ENCODE measurements at places on chromosomes 6 and 20.

- DNase-seq, result no peak
Measured at GRCh38 chr6:34551720-34552119, 4.4 kb downstream of the SPDEF start.

DNA sequence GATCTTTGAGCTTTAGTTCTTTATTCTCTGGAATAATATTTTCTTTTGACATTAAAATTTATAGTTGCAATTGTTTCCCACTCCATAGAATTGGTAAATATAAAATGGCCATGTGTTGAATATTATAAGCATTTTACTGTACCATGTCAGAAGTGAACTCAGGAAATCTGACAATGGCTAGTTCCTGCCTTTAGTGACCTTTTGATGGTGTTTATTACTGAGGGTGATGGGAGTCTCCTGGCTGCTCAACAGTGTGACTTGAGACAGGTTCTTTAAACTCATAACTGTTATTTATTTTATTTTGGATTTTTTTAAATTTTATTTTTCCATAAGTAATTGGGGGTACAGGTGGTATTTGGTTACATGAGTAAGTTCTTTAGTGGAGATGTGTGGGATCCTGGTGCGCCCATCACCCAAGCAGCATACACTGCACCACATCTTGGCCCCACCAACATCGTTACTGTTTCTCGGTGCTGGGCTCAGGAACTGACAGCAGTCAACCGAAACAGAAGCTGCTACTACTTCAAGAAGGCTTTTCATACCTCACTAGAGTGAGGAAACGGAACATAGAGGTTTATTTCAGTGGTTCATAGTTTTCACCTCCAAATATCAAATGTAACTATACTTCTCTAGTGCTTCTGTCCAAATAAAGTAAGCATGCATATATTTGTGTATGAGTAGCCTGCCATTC is 90.4 kb downstream of the PLEKHG1 start:
- DNase-seq, result no peak

DNA sequence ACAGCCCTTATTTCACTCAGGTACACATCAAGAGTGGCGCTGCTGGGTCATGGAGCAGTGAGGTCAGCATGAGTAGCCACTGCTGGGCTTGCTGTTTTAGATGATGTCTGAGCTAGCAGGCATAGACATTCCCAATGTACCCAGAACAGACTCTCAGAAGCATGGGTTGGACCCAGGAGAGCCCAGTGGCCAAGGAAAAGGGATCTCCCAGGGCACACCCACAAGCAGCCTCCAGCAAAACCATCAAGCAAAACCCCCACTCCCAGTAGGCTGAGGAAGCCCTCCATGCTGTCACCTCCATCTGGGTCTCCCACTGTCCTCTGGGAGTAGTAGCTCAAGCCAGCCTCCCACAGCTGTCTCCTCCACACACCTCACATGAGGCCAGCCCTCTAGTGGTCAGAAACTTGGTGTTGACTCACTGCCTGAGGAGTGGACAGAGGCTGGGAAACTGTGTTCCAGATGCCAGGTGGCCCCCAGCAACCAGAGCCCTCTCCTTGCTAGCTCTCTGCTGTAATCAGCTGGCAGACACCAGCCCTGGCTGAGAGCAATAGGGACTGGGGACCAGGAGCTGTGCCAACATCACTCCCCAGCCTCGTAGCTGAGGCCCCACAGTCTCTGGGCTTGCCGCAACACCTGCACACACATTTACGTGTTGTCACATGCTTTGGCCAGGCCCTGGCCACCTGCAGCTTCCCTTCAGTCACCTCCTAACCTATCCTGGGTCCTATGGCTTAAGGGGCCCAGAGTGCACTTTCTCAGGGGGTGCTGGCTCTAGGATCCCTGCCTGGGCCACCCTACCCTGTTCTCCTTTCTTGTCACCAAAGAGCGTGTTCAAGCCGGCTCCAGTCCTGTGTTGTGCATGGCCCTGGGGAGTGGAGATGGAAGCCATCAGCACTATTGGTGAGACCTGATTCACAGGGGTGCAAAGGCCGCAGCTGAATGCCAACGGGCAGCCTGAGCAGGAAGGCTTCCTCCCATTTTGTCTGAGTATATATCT is 1.9 kb upstream of the AP5S1 start:
- peak; percentile 64 for DNase-seq

- DNase-seq, result no peak
Measured at GRCh38 chr20:57428324-57429158, 37.3 kb downstream of the RBM38 start.

GRCh38 chr6:165800337-165800736 is 137.3 kb upstream of the PDE10A start:
- DNase-seq, result no peak

- peak; percentile 83 for DNase-seq
Measured at GRCh38 chr20:50267041-50267865, 76.6 kb downstream of the CEBPB start.

- DNase-seq, result no peak
Measured at GRCh38 chr6:135546680-135547418, 49.3 kb upstream of the AHI1 start.

DNA sequence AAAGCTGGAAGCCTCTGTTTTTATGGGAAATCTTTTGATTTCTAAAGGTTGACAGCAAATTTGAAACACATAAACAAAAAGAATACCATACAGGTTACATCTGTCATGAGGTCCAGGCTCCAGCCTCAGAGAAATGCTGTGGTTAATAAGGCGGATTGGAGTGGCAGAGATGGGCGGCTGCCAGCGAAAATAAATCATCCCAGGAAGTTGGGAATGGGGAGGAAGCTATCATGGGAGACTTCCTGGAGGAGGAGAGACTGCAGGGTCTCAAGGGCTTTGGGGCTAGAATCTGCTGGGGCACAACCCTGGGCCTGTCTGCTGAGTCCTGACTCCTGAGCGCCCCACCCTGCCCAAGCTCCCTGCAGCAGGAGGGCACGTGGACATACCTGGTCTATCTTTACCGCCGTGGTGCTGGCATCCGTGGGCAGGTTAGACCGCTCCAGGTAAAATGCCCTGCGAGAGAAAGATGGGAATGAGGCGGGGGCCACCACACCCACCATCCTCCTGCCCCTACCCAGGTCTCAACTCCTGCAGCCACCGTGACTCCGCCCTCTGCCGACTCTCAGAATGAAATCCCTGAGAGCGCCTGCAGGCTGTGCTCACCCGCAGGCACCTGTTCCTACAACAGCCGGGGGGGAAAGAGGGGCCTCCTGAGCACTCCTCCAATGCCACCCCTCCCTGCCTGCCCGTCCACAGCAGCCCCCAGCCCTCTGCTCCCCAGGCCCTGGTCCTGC is 197.3 kb downstream of the PREX1 start:
- DNase-seq, result no peak

DNA sequence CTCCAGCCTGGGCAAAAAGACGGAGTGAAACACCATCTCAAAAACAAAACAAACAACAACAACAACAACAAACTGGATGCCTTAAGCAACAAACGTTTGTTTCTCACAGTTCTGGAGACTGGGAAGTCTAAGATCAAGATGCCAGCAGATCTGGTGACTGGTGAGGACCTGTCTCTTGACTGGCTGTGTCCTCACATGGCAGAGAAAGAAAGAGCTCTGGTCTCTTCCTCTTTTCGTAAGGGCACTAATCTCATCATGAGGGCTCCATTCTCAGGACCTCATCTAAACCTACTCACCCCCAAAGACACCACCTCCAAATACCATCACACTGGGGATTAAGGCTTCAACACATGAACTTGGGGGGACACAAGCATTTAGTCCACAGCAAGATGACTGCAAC is 13.5 kb upstream of the GFOD1 start:
- no peak for DNase-seq

DNA sequence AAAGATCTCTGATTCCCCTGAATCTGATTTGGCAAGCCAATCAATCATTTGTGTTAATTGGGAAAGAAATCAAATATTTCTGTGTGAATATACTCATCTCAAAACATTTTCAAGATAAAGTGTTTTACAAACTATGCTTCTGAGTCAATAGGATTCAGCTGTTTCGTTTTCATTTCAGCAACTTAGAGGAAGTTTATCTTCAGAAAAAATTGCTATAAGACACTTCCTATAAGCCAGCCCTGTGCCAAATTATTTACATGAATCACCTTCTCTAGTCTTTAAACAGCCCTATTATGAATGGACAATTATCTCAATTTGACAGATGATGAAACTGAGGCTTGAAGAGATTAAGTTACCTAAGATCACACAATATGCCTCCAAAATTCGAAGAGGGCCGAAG is 10.9 kb downstream of the DEFB129 start:
- no peak for DNase-seq

- DNase-seq, result no peak
Measured at GRCh38 chr6:166338854-166339253, 3.5 kb downstream of the SFT2D1 start.

- no peak for DNase-seq
Measured at GRCh38 chr6:123489589-123489988, 147.2 kb downstream of the TRDN start.

DNA sequence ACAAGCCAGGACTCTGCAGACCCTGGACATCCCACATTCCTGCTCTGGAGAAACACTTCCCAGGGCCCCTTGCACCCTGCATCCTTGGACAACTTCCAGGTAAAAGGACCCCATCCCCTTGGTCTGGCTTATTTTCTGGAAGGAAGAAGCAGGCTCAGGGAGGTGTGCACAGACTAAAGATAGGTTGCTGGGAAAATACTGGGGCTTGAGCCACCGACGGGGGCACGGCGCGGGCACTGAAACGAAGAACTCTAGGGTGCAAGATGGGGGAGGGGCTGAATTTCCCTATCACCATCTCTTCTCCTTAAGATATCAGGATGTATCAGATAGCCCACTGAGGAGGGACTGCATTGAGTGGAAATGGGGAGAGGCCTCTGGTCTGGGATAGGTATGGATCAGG is 805 bp downstream of the FRS3 start:
- no peak for DNase-seq

DNA sequence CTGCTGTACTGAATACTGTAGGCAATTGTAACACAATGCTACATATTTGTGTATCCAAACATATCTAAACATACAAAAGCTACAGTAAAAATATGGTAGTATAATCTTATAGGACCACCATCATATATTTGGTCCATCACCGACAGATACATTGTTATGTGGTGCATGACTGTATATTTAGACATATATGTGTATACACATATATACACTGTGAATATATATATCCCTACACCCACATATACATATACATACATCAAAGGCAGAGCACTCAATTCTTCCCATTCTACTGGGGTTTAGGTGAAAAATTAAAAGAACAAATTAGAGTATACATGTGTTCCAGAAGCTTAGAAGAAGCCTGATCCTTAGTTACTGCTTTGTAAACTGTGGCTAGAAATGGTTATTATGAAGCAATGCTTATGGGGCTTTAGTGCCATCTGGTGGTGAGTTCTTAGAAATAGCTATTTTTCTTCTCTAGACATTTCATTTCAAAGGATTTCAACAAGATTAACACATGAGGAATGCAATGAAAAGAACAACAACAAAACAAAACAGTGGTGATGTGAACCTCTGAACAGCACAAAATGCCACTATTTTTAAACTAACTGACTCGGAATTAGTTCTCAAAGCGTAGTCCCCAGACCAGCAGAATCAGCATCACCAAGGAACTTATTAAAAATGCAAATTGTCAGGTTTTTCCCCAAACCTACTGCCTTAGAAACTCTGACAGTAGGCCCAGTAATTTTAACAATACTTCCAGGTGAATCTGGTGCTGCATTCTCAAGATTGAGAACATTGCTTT is 38.0 kb downstream of the PKHD1 start:
- DNase-seq, result peak; percentile 6

- DNase-seq, result no peak
Measured at GRCh38 chr6:82651845-82652335, 288.3 kb downstream of the TPBG start.

DNA sequence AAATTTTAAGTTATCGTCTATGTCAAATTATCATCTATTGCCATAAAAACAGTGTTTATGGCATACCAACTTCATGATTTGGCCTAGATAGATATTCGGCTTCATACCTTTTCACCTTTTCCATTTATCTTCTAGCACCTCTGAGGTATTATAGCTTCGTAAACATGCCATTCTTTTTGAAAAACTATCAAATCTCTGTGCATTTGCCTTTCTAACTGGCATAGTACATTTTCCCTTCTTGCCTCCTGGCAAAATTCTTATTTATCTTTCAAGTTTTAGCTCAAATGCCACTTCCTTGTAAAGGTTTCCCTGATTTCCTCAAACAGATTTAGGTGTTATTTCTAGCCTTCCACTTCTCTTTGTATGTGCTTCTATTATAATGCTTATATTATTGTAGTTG is 7.0 kb upstream of the REV3L start:
- no peak for DNase-seq

DNA sequence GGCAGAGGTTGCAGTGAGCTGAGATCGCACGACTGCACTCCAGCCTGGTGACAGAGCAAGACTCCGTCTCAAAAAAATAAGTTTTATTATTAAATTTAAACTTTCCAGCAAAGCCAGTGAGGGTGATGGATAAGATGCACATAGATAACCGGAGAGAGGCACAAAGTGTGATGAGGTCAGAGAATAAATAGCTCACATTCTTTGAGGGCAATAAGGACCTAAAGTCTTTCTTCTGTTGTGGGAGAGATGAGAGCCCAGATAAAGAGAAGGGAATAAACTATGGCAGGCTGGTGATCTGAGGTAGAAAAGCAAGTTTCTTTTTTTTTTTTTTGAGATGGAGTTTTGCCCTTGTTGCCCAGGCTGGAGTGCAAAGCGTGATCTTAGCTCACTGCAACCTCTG is 20.6 kb upstream of the EZR start:
- no peak for DNase-seq

- no peak for DNase-seq
Measured at GRCh38 chr6:29131691-29132090, 23.8 kb downstream of the OR2J3 start.

DNA sequence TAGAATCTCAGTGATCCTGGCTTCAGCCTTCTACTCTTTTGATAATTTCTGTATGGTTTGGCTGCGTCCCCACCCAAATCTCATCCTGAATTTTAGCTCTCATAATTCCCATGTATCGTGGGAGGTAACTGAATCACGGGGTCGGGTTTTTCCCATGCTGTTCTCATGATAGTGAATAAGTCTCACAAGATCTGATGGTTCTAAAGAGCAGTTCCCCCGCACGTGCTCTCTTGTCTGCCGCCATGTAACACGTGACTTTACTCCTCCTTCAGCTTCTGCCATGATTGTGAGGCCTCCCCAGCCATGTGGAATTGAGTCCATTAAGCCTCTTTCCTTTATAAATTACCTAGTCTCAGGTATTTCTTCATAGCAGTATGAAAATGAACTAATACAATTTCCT is 507.2 kb downstream of the CDH26 start:
- no peak for DNase-seq

- no peak for DNase-seq
Measured at GRCh38 chr6:111471533-111471932, 11.5 kb downstream of the REV3L start.

DNA sequence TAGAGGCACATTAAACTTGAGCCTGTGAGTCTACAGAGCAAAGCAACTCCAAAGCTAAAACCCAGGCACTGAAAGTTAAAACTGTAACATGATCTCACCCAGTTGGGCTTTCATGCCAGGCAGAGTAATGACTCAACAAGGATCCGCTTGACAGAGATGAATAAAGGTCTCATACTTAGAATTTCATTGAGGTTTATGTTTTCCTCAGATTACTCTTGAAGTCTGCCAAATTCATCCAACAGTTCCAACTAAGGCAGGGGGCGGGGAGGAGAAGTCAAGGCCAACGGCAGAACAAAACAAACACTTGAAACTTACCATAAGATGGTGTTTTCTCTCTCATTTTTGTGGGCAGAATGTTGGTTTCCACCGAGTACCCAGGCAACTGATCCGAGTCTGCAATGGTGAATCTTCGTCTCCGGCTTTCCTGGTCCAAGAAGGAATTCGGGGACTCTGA is 54.0 kb upstream of the IPCEF1 start:
- DNase-seq, result no peak

GRCh38 chr20:11144114-11144950 is 470.5 kb upstream of the JAG1 start:
- DNase-seq, result no peak

Measured in NCI-H2171 (cell line).